ENCODE measurements at places on chromosomes 16 and 17.

DNA sequence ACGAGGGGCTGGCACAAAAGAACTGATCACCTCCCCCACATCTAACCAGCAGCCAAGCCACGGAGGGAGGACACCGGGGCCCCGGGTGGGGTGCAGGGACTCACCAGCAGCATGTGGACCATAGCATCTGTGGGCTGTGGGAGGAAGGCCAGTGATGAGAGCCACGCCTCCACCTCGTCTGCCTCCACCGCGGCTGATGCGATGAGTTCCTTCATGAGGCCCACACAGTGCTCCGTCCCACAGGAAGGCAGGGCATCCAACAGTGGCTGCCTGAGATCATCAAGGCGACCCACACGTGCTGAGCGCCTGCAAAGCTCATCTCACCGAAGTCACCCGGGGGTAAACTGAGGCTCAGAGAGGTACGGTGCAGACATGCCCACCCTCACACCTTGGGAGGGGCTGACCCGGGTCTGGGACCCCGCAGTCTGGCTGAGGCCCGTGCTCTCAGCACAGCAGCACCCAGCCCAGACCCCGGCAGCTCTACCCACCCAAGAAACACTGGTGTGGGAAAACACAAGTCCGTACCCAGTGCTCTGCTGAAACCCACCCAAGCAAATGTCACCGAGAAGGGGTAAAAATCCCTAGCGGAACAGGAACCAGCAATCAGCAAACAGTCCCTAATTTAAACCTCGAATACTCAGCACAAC, 85.9 kb downstream of the LITAF start:
- no peak for DNase-seq

- DNase-seq, result no peak
These were observed 328.7 kb downstream of the WWOX start for GRCh38 chr16:78428193-78428592.

- no peak for DNase-seq
These were observed 2.1 kb upstream of the ATP2C2 start for GRCh38 chr16:84366208-84366607.

GRCh38 chr16:49920397-49920796, 64.5 kb upstream of the ZNF423 start:
- no peak for DNase-seq
